ENCODE measurements at places on chromosomes 1 and 21.
A peak's percentile ranks its signal among the peaks of the same experiment; 100 is the strongest.

DNA sequence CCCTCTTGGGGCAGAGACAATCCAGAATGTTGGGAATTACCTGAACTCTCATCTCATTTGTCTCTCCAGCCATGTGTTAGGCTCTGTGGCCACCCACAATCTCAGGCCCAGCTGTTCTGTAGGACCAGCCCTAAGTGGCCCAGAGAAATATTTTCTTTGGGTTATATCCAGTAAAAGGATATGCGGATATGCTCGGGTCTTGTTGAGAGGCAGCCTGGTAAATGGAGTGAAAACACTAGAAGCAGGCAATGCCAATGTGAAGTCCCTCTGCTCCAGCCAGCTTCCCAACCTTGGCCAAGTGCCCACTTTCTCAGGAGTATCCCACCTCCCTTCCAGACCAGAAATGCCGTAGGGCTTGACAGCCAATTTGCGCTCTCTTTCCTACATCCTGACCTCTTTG is 192.2 kb downstream of the ST6GALNAC3 start:
- no peak for DNase-seq

- peak; percentile 31 for DNase-seq
Observed at GRCh38 chr1:78673120-78673519, 23.5 kb downstream of the IFI44 start.

GRCh38 chr1:117171900-117172511 is 38.7 kb downstream of the VTCN1 start:
- DNase-seq: no peak

DNA sequence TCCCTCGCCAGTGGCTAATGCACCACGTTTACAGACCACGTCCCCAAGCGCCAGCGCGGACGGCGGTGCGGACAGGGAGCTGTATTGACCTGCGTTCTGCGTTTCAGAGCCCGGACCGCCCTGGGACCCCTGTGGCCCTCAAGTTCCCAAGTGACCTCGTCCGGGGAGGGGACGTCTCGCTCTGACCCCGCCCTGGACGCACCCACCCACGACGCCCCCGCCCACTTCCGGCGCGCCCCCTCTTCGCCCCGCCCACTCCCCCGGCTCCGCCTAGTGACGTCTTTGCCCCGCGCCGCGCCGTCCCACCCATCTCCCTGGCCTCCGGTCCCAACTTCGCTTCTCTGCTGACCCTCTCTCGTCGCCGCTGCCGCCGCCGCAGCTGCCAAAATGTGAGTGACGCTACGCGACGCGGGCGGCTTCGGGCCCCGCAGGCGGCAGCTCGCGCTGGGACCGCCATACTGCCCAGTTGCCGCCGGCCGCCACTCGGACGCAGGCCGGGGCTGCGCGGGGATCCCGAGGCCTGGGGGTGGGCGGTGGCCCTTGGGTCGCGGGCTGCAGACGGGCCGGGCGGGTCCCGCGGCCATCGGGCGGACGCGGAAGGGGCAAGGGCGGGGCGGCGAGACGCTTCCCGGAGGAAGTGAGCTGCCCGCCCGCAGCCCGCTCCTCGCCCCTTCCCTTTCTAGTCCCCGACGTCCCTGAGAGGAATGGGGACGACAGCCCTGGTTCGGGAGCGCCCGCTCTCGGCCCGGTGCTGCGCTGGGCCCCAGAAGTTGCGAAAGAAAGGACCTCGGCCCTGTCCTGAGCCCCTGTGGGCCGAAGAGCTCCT is at the start of gene VAMP3:
Gene VAMP3, plus strand, starts transcription at position 300 of the 826 bp plus-strand sequence. Its CDS starts 88 bp downstream, at position 388.
- DNase-seq: peak; percentile 88

DNA sequence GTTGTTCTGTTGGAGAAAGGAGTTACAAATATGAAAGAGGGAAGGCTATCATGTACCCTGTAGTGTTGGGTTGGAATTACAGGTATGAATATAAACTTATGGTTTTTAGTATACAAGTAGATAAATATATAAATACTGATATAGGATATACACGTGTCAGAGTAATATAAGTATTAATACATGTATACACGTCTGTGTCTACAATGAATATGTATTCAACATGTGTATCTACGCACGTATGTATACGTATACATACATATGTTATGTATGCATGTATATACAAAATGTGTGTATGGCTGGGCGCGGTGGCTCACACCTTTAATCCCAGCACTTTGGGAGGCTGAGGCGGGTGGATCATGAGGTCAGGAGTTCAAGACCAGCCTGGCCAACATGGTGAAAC is 17.9 kb downstream of the ACBD6 start:
- no peak for DNase-seq

DNA sequence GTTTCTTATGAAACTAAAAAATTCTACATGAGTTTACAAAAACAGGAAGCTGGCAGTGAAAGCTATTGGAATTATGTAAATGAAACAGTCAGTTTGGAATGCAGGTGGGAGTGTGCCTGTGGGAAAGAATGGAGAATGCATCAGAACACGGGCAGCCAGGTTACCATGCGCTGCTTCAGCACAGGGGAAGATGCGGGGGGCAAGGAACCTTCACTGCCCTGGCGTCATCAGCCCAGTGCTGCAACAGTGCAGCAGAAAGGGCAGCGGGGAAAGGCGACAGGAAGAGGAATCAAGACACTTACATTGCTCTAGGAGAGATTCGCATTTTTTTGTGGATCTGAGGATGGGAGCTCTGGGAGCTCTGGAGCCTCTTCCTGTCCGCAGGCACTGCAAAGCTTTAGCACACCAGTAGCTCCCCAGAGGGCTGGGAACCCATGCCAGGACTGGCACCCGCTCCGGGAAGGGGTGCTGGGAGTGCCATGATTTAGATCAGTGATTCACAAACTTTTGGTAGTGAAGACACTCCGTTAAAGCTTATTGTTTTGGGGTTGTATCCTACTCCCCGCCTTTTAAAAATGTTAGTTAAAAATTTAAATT is 64.1 kb upstream of the WDR26 start:
- no peak for DNase-seq

DNA sequence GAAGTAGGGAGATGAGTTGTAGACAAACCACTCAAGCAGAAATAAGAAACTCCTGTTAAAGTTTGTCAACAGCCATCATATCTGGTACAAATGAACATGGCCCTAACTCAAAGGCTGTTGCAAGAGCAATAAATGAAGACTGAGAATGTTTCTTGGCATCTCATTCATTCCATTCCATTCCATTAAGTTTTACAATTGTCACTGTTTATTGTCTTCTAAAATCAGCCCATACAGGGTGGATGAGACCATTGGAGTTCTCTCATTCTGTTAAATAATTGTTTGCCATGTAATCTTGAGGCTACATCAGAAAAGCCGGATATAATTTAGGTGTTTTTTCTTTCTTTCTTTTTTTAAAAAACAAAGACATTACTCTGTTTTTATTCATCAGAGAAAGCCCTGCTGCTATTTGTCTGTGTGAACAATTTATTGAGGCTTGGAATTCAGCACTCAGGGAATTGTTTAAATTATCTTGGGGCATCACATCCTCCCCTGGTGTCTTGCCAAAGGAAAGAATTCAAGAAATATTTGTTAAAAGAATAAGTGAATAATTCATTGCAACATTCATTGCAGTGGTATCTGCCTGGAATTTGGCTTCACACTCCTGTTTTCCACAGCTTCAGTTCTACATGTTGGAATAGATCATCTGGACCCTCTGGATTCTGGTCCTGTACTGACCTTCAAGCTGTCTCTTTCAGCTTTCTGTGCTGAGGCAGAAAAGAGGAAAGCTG is 604.5 kb downstream of the PLPP3 start:
- DNase-seq: no peak

DNA sequence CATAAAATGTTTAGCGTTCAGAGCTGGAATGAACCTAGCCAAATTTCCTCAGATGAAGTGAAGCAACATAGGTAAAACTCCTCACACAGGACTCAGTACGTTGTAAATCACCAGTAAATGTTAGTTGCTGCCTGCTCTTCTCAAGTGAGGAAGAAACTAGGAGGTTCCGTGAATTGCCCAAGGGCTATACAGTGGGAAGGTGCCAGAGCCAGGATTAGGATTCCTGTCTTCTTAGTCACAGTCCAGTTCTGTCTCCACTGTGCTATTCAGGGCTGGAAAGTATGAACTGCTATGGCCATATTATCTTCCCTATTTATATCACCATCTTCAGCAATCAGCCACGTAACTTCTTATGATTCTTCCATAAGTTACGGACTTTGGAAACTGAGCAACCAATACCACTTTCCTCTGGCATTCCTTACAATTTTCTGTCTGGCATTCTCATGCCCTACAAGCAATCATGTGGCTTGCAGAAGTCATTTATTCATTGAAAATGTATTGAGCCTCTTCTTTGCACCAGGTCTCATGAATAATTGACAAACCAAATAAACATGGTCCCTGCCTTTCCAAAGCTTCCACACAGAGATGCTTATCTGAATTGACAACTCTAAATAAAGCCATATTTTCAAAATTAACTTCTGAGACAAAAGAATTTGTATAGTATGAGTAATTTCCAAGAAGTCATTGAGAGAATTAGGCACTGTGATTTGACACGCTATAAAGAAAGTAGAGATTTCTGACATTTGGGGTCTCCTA is 271.6 kb upstream of the SGIP1 start:
- DNase-seq: no peak

DNA sequence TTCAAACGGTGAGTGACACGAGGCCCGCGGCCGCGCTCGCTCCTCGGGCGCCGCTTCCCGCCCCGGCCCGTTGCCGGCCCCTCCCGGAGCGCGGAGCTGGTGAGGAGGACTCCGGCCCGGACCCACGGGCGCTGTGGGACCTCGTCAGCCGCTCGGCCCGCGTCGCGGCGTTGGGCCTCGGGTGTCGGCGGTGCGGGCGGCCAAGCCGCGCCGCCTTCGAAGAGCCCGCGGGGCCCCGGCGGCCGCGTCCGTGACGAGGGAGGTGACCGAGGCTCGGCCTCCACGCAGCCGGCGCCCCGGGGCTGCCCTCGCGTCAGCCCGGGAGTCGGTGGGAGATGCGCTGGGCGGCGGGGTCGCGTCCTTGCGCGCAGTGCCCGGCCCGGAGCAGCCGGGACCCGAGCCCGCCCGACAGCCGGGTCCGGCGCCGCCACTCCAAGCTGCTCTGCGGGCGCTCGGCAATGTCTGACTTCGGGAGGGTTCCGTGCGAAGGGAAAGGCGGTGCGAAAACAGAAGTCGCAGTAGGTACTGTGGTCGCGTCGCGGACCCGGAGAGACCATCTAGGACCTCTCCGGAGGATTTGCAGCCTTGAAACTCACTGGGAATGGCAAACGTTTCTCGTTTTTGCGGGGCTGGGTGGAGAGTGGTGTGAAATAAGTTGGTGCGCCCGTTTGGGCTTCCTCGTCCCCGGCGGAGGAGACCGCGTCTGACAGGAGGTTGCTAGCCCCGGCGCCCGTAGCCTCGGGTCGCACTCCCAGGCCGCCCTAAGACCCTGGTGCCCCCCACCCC is 829 bp downstream of the SPEN start:
- peak; percentile 14 for DNase-seq

DNA sequence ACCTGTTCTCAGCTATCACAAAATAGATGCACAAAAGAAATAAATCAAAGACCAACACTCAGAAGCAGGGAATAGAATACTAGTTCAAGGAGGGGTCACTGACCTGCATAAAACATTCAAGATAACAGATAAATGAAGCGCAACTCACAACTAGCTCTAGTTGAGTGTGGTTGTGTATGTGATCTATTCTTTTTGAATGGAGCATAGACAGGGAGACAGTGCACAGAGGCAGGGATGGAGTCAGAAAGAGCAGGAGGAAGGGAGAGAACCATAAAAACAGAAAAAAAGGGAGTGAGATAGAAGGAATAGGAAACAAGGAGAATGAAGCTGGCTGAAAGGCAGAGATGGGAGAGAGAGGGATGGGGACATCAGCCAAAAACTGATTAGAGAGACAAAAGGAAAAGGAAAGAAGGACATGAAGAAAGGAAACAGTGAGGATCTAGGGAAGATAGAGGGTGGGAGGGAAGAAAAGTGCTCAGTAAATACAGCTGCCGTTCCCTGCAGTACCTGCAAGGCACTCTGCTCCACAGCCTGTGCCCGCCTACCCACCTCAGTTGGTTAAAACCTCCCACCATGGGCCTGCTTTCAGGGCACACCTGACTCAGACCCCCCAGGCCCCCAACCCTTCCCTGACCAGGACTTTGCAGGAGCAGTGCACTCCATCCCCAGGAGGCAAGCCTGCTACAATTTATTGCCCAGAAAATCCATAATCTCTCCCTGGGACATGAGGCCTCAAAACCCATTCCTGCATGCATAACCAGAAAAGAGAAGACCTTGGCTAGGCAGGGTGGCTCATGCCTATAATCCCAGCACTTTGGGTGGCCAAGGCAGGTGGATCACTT is 385.2 kb upstream of the POU3F1 start:
- no peak for DNase-seq

All from CD4-positive, alpha-beta T cell (primary cell).